ENCODE measurements at places on chromosomes 7 and 10. TPM values are rescaled to one million over a fixed set of nuclear protein-coding genes. Genes with fewer than 3 reads are reported as not detected.

Gene HHEX
- not detected for total RNA-seq

Gene FANK1
- 12.5 TPM for total RNA-seq

Gene FFAR4
- total RNA-seq = 0.04 TPM

Gene NPSR1
- total RNA-seq = not detected

DNA sequence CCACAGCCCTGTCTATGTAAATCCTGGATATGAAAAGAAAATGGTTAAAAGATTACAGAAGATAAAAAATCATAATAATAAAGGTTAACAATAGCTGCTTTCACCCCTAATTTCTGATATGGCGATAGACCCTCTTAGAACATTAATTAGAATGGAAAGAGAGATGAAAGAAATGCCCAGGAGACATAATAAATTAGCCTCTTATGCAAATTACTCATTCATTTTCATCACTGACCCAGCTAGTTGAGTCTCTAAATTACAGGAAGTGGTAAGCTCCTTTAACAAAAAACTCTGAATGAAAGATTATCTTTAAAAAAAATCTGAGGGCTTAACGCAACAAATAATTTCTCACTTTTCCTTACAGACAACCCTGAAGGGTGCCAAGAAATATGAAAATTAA, 12.4 kb downstream of the GFRA1 start:
- no peak for DNase-seq

DNA sequence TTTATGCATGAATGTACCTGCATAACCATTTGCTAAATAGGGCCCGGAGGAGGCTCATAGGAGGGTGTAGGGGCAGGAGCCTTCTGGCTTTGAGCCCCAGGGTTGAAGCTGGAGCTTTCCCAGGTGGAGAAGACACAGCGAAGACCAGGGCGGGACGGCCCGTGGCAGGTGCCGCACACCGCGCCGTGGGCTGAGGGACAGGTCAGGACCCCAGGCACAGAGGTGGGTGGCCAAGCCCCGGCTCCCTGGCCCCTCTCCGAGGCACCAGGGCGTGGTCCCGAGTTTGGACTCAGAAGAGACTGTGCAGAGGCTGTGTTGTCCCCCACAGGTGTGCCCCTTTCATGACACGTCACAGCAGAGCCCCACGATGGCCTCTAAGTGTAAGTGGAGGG, 56.5 kb downstream of the PWWP2B start:
- no peak for DNase-seq

DNA sequence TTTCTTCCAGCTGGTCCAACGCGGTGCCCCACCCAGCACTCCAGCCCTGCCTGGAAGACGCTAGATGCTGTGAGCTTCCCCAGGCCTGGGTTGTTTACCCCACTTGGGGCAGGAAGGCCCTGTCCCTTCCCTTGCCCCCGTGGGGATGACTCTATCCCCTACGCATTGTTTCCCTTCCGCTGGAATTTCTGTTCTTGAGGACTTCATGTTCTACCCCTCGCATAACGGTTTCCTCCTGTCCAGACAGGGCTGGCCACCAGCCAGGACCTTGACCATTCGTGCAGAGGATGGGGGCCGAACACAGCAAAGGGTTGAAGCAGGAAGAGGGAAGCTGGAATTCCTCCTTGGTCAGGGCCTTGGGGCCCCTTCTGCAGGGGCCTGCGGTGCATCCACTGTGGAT, 14.7 kb upstream of the SERPINE1 start:
- DNase-seq = no peak

GRCh38 chr10:129057856-129058663, 409.0 kb upstream of the MGMT start:
- no peak for DNase-seq

- no peak for DNase-seq
Observed at GRCh38 chr10:71244431-71245419, 32.4 kb downstream of the UNC5B start.
